Suprapubic skin (tissue), 4 donors: ENCODE measurements at places on chromosomes 3 and 15. TPM values are rescaled to one million over a fixed set of nuclear protein-coding genes. Genes with fewer than 3 reads are reported as not detected.
A peak's percentile ranks its signal among the peaks of the same experiment; 100 is the strongest.

GRCh38 chr3:168624892-168625448 lies 529.2 kb upstream of the GOLIM4 start:
- DNase-seq = no peak

GRCh38 chr15:93049914-93050578 lies 39.0 kb downstream of the RGMA start:
- DNase-seq = no peak

DNA sequence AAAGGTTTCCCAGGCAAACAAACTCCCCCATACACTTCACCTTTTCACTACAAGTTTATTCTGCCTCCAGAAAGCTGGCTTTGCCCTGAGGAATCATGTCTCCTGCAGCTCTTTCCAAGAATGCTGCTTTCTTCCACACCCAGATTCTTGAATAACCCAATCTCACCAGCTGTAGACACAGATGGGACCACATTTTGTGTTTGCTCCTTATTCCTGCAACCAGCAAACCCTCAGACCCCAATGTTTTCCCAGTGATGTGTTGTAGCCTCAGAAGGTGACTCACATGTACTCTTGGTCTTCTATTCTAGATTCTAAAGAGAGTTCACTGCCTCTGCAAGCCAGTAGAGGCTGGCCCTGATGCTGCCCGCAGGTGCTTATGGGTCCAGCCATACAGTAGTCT lies 23.6 kb upstream of the TRIM59 start:
- DNase-seq = no peak

DNA sequence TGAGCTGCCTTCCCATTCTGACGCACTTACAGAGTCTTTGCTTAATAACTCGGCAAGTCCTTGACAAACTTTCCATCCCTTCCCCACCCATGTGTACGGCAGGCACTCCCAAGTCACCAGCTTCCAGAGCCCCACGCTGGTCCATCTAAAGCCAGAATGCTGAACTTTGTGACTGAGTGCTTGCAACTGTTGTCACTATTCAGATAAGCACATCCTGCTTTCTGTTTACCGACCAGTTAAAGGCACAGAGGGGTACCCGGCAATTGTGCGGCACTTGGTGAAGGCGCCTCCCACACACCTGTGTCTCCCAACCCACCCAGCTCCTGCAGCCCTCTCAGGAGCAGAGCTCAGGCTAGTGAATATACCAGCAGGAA lies 430.6 kb downstream of the FOXP1 start:
- no peak for DNase-seq

DNA sequence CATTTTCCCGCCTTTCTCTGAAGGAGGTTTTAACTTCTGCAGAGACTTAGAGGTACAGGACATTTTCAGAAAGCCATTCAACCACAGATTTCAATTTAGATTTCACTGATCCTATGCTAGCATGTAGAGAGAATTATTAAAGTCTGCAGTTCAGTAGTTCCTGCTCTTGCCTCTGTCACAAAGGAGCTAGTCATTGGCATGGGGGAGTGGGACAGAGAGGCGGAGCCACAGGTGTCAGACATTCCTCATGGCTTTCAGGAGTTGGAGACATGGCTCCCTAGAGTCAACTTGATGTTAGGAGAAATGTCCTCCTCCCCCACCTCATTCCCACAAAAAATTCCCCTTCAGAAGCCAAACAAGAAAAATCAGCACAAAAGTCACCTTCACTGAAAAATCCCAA lies 66.0 kb upstream of the SIAH2 start:
- DNase-seq = no peak

DNA sequence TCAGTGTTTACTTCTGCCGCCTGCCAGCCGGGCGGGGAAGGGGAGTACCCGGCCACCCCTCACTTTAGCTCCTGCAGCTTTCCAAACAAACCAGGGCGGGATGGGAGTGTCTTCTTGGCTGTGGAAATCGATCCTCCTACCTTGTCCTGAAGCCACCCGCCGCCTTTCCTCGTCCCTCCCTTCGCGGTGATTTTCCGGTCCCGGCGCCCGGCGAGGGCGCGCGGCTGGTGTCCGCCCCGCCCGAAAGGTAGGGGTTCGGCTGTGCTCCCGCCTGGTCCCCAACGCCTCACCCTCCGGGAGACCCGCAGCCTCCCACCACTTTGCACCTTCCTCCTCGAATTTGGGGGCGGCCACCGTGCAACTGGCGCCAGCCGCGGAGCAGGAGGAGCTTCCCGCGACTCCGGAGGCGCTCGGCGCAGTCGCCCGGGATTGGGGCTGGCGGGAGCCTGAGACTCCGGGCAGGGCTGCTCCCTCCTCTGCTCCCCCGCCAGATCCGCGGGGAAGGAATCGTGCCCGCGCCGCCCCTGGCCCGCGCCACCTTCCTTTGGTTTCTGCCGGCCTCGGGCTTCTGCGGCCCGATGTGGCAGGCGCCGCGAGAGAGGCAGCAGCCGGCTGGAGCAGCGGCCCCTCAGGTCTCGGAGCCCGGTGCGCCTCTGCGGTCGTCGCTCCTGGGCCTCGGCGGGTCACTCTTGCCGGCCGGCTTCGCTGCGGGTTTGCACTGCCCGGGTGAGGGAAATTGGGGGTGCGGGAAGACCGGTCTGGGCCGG lies 30.7 kb upstream of the ST3GAL6 start:
- peak; percentile 84 for DNase-seq

DNA sequence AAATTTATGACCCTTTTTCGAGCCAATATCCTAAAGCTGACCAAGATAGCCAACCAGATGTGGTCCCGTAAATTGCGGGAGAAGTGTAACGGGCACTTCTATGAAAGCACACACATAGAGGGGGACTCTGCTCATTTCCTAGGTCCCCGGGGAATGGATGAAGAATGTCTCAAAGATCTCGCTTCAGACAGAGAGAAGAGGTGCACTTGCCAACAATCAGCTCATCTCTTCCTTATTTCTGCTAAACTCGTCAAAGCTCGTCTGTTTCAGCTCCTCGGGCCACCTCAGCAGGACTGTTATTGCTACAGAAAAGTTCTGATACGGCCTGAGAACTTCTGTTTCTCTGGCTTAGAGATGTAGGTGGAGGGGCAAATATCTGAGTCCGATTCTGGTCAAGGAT lies 71.8 kb downstream of the TM2D3 start:
- no peak for DNase-seq

DNA sequence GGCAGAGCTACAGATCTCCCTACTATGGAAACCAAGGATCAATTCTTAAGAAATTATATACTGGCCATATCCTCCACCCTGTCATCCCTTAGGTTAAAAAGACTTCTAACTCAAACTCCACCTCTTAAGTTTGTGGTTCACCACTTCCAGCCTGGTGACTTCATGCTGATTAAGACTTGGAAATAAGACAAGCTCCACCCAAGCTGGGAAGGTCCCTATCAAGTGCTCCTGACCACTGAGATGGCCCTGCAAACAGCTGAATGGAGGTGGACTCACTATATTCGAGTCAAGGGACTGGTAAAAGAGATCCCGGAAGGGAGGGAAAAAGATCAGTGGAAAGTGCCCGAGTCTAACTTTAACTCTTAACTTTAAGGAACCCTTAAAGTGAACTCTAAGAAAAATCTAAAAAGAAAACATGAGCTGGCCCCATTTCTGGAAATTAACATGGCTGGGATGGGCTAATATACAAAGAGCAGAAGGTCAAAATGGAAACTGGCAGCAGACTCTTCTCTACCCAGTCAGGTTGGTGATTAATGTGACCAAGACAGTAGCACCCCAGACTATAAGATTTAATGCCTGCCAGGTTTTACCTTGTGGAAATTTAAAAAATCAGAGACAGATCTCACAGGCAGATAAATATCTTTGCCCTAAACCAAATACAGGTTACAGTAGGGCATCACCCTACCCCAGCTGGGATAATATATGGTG lies 43.9 kb downstream of the PPCDC start:
- DNase-seq = no peak

DNA sequence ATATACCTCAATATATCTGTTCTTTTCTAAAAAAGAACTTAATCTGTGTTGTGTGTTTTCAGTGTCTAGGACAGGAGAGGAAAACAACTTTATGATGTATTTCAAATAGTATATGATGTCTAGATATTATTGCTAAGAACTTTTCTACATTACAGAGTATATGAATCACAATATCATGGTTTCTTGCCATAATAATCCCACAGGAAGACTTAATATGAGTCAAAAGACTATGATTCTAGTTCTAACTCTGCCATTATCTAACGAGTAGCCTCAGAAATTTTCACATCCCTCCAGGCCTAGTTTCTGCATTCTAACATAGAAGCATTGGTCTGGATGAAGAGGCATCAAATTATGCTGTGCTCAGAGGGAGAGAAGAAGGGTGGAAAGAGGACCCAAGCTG lies 107.7 kb upstream of the SPRED1 start:
- no peak for DNase-seq

- no peak for DNase-seq
These were observed 168.5 kb downstream of the SV2B start for GRCh38 chr15:91268510-91268909.

- no peak for DNase-seq
These were observed 24.1 kb downstream of the SLC24A5 start for GRCh38 chr15:48144889-48145288.

GRCh38 chr3:168989396-168989795 lies 674.1 kb downstream of the MECOM start:
- no peak for DNase-seq

GRCh38 chr3:12155828-12156227 lies 2.9 kb downstream of the TIMP4 start:
- DNase-seq = no peak

GRCh38 chr15:33226559-33227181 lies 32.2 kb upstream of the FMN1 start:
- no peak for DNase-seq

GRCh38 chr3:129424185-129424841 lies 4.1 kb downstream of the EFCAB12 start:
- no peak for DNase-seq

GRCh38 chr15:65953622-65954021 lies 84.3 kb downstream of the RAB11A start:
- no peak for DNase-seq

- DNase-seq = peak; percentile 85
These were observed 49.5 kb downstream of the CYP11A1 start for GRCh38 chr15:74317820-74318375.

DNA sequence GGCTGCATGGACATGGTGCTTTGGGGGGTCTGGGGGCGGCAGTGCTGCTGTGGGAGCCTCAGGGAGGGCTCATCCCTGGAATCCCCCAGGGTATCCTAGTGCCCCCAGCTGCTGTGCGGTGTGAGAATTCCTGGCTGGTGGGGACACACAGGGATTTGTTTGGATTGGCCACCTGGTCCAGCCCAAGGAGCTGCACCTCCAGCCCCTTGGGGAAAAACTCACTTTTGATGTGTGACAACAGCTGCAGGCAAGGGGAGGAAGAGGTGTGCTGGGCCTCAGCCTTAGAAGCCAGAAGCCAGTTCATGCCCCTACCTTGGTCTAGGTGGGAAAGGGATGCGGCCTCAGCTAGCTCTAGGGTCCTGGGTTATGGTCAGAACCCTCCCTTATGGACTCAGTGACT lies 8.4 kb upstream of the COMMD4 start:
- DNase-seq = no peak

GRCh38 chr3:74921676-74922075 lies 307.2 kb upstream of the CNTN3 start:
- no peak for DNase-seq

- no peak for DNase-seq
These were observed 1.8 kb upstream of the ZSCAN2 start for GRCh38 chr15:84598993-84599392.

- DNase-seq = no peak
These were observed 38.1 kb downstream of the UBE2E2 start for GRCh38 chr3:23241256-23241655.

DNA sequence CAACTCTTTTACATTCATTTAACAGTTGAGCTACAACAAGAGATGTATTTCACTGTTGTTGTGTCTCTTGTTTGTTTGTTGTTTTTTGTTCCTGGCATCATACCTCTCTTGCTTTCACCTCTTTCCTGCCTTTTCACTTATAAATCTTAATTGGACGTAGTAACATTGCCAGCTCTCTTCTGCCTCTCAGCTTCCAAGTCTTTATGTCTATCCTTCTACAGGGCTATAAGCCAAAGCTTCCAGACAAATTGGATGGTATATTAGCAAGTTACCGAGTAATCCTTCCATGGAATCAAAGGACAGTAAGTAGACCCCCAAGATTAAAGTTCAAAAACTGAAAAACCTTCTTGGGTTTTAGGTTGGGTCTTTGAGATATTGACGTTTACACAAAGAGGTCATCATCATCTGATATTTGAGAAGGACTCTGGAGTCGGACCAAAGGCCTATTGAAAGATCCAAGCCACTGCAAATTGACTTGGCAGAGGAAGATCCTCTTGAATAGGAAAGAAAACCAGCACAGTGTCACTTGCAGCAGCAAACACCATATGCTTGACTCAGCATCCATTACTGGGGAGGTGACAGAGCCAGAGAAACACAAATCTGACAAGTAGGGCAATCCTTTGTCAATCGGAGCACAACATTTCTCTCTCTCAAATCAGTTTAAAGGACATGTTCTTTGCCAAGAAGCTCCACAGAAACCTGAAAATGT lies 648.5 kb upstream of the NR2F2 start:
- no peak for DNase-seq

- DNase-seq = no peak
These were observed 257.3 kb downstream of the ABHD5 start for GRCh38 chr3:43948013-43948412.

DNA sequence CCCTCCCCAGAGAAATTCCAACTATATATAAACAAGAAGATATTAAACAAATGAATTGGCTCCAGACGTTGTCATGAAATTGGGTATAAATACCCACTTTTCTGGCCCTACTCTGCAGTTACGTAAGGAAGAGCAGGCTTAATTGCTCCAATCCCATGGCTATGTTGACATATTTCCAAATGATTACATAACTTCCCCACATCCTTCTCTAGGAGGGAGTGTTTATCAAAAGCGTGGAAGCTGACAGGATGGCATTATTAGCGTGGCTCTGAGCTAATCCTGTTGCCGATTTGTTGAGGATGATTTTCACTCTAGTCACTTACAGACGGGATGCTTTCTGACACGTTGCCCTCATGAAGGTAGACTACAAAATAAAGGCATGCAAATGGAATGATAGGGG lies 347.5 kb upstream of the TMCO5A start:
- no peak for DNase-seq

DNA sequence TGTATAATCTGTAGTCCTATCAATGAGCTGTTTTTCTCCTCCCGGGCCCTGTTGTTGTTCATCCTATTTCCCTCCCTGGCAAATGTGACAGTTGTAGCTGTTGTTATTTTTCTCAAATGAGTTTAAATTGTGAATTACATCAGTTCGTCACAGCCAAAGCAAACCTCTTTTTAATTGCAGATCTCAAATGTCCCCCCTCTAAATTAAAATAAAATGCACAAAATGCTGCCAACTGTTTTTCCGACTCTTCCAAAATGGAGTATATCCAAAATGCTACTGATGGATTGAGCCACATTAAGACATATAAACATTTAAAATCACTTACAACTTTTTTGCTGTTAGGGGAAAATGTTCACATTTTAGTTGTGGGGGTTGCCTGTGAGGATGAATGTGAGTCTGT lies 29.8 kb upstream of the SUCLG2 start:
- no peak for DNase-seq

Gene GOLIM4
- 20.9 TPM for total RNA-seq

Gene SEMA3B
- total RNA-seq = 4.1 TPM

Gene SERPINI2
- total RNA-seq = 1.8 TPM

Gene PTH1R
- 3.9 TPM for total RNA-seq

Gene ITIH1
- not detected for total RNA-seq

Gene PARP14
- 5.2 TPM for total RNA-seq

Gene RAB7A
- total RNA-seq = 124 TPM

Gene DZIP1L
- total RNA-seq = 19.3 TPM

Gene OXSR1
- total RNA-seq = 29.6 TPM

Gene EOGT
- 21.1 TPM for total RNA-seq

Gene EHD4
- total RNA-seq = 16.0 TPM
